ENCODE measurements at places on chromosomes 2 and 18. TPM values are rescaled to one million over a fixed set of nuclear protein-coding genes. Genes with fewer than 3 reads are reported as not detected.

Gene CDH7
- total RNA-seq, result not detected

Gene GPR17
- total RNA-seq, result not detected

Gene TEKT4
- total RNA-seq, result not detected

Gene PER2
- 1.0 TPM for total RNA-seq

Gene BMPR2
- total RNA-seq, result 13.4 TPM

Gene STARD6
- total RNA-seq, result 0.15 TPM

Gene BMP10
- total RNA-seq, result not detected

Gene RNPEPL1
- 27.5 TPM for total RNA-seq

Gene SP140
- 2.0 TPM for total RNA-seq

Gene CCBE1
- 52.3 TPM for total RNA-seq

Gene GALNT13
- 0.15 TPM for total RNA-seq

Gene ANKRD62
- not detected for total RNA-seq

Gene LOXHD1
- not detected for total RNA-seq

Gene NPPC
- total RNA-seq, result not detected

Gene SLC23A3
- total RNA-seq, result 0.50 TPM

Gene ANKRD30BL
- not detected for total RNA-seq

Gene CREG2
- total RNA-seq, result 0.34 TPM

Measured in bronchus fibroblast of lung (primary cell).